ENCODE measurements at places on chromosomes 7 and 10.

DNA sequence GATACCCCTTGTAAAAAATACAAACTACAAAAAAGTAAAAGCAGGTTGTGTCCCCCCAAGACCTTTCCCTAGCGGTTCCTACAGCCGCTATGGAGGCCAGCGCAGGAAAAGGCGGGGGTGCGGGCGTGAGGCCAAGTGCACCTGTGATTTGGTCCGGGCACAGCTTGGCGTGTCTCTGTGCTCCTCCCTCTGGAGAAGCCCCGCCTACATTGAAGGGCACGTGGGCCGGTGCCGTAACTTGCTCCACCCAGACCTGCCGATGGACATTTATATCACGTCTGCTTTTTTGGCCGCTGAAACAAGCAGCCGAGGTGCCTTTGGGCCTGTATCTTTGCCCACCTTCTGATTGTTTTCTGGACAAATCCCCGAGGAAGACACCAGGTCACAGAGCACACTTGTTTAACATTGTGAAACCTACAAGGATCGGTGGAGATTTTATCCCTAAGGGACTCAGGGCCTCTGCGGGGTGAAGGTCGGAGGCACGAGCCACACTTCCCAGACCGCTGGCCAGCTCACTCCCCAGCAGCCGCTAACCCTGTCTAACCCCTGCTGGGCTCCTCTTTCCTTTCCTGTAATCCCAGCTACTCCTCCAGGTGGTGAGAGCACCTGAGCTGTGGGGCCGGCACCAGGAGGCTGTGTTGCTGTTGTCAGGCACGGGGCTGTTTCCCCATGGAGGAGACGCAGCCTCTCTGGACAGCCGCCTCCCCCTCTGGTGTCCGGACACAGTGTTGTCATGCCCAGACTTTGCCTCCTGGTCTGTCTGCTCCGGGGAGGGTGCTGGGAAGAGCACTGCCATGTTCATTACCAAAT lies 18.8 kb upstream of the INPP5A start:
- no peak for DNase-seq

DNA sequence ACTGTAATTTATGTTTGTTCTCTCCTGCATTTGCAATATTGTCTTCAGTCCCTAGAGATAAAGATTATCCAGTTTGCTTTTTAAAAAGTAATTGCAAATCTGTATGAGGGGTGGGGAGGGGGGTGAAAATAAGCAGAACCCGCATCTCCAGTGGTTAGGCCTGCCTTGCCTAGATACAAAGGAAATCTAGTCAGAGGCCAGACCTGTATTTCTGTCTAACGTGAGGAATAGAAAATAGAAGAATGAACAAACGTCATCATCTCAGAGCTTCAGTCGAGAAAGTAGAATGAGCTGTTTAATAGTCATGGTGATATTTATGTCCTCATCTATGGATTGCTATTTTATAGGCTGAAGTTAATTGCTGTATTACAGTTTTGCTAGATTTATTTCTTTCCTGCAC lies 284.2 kb downstream of the BICC1 start:
- DNase-seq, result no peak

DNA sequence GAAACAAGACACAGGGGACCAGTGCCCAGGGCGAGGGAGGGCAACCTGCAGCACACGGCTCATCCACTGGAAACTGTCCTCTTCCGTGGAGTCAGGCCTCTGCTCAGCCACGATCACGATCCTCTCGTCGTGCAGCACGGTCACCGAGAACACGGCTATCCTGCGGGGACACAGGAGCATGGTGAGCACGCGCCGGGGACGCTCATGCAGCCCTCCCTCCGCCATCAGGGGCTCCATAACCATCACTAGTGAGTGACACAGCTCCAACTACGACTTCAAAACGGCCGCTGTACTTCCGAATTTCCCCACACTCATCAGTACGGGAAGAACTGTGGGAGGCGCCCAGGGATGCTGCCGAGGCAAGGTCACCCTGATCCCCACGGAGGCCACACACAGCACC lies 227.9 kb downstream of the ZMYND11 start:
- DNase-seq, result no peak

DNA sequence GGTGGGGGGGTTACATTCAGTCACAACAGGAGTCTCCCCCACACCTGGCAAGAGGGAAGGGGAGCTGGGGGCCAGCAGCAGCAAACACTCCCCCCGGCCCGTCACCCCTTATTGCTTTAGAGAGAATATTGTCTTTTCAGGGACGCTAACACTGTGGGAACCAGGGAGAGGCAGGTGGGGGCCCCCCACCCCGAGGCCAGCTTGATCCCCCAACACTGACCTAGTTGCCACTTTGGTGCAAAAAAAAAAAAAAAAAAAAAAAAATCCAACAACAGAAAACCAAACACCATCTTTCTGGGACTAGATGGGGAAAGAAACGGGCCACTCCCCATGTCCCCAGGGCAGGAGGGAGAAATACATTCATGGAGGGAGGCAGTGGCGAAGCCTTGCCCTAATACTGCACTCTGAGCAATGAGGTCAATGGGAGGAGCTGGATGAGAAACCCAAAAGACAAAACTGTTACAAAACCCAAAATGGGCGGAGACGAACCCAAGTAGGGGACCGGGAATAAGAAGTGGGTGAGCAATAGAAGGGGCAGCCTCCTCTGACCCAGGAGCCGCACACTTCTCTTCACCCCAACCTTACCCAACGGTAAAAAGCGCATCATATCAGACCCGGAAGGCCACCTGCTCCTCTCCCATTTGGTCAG lies 6.5 kb downstream of the GNB2 start:
- no peak for DNase-seq

GRCh38 chr7:35593899-35594298 lies 101.0 kb downstream of the HERPUD2 start:
- peak; percentile 0 for DNase-seq

GRCh38 chr7:138282997-138283396 lies 177.1 kb upstream of the TRIM24 start:
- no peak for DNase-seq

- DNase-seq, result no peak
Observed at GRCh38 chr10:19946791-19947190, 130.6 kb downstream of the PLXDC2 start.

GRCh38 chr10:133272964-133273420 lies 3.7 kb downstream of the ADAM8 start:
- no peak for DNase-seq

GRCh38 chr10:80485946-80486764 lies 32.0 kb downstream of the TSPAN14 start:
- peak; percentile 27 for DNase-seq

GRCh38 chr7:104967595-104967994 lies 46.4 kb upstream of the KMT2E start:
- no peak for DNase-seq

- DNase-seq, result no peak
Observed at GRCh38 chr7:124032369-124033094, at the start of gene TMEM229A. Gene TMEM229A (minus strand): TSS chr7:124033067. CDS start chr7:124033003, 64 bp downstream.

GRCh38 chr7:99694201-99694911 lies 14.6 kb upstream of the CYP3A5 start:
- DNase-seq, result no peak

- no peak for DNase-seq
Observed at GRCh38 chr10:11207560-11207844, 189.8 kb downstream of the CELF2 start.

DNA sequence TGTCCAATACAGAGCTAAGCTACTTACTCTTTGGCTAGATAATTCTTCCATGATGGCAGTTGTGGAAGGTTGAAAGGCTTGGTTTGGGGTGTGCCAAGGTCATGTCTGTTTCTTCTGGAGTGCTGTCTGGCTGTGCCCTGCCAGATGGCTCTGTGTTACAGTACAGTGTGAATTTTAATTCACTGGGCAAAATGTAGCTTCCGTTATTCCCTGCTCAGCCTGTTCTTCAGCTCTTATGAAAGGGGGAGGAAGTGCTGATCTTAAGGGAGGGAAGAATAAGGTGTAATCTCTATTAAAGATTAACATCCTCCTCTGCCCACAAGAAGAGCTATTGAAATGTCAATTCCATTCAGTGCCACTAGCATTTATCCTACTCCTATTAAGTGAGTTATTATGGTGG lies 52.2 kb downstream of the SND1 start:
- DNase-seq, result no peak

DNA sequence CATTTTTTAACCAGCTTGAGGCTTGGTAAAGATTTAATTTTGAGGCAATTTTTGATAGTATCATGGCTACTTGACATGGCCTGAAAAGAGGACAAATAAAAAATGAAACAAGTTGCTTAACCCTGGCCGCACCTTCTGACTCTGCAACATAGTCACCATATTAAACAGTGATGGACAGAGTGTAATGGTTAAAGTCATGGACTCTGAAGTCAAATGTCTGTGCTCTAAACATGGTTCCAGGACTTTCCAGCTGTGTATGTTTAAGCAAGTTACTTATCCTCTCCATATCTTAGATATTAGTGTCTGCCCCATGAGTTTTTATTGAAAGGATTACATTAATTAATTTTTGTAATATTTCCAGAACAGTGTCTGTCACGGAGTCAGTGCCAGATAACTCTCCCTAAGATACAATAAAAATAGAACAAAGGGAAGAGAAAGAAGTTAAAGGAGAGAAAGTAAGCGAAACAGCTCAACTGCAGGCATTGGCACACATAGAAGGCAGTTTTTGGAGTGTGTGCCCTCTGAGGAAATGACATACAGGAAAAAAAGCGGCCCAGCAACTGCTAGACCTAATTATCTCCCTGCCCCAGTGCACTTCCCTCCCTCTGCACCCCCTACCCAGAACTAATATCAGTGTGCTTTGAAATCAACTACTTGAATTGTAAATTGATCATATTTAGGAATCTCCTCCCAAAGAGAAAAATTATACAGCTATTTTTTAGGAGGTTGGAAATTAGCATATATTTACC lies 65.3 kb downstream of the MACC1 start:
- peak; percentile 20 for DNase-seq

GRCh38 chr7:151330661-151331060 lies 11.0 kb upstream of the NUB1 start:
- no peak for DNase-seq

DNA sequence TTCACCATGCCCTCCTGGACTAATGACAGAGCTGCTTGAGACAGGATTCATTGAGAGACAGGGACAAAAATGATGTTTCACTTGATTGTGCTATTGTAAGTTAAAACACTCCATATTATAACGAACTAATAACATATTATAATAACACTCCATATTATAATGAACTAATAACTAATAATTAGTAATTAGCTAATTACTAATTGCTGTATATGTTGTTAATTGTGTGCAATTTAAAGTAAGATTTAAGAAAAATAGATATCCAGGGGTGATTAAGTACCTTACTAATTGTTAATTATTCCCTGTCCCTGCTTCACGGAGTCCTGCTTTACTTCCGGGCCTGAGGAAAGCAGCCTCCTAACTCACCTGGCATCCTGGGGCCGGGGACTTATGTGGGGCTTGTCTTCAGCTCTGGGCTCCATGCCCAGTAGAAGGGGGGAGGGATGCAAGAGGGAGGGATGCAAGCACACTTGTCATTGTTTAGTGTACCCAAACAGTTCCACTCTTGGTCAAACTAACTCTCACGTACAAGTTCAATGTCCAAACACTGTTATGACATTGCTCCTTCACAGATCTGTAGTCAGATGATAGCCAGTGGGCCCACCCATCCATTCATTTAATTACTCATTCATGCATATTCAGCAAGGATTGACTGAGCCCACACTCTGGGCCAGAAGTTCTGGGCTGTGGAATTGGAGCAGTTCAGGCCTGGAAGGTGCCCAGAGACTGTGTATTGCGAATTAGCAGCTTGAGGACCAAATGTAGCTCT lies 53.8 kb downstream of the COL13A1 start:
- no peak for DNase-seq

- no peak for DNase-seq
Observed at GRCh38 chr10:77967611-77968022, 41.1 kb upstream of the DLG5 start.

GRCh38 chr7:115578576-115578975 lies 452.0 kb downstream of the TFEC start:
- DNase-seq, result no peak

DNA sequence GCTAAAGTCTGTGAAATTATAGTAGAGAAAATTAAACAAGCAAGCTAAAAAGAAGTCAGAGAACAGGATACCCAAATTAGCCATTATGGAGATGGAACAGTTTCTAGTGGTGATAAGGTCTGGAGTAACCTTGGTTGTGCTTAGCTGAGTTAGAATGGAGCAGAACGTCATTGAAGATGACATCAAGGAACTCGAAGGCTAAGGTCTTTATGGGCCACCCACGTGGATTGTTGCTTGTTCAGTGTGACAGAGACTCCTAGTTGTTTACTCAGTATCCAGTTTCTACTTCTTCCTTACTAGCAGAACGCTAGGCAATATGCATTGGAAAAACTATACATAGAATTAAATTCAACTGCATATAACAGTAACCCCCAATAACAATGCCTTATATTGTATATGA lies 39.7 kb downstream of the AHCYL2 start:
- no peak for DNase-seq

DNA sequence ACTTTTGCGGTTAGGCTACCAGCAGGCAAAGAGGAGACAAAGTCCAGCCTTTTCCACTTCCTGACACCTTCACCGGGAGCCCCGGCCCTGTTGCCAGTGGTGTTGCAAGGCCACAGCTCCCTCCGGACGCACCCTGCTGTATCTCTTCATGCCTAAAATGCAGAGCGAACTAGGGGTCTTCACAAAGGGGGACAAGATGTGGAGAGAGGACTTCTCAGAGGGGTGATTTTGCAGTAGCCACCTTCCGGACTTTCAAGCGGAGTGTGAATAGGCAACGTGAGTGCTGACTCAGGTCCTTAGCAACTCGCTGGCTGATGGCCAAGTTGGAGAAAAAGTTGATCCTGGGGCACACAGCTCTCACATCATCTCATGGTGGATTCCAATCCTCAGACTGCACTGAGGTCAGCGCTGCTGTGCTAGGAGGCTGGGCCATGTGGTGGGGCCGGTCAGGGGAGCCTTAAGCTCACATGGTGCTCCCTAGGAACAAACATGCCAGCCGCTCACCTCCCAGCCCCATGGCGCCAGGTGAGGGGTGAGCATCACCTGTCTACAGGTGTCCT lies 166.3 kb downstream of the LCOR start:
- no peak for DNase-seq

GRCh38 chr10:72563327-72563932 lies 62.4 kb downstream of the MICU1 start:
- no peak for DNase-seq

DNA sequence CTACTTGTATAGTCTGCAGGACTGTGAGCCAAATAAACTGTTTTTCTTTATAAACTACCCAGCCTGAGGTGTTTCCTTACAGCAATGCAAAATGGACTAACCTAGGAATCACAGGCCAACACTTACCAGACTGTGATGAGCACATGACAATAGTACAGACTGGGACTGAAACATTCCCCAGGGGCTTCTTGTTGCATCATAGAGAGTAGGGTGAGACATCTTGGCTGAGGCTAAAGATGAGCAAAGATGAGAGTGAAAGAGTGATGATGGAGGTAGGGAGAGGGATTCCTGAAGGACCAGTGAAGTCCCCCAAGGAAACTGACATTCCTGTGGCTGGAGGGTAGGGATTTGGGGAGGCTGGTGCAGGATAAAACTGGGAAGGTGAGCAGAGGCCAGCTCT lies 194.4 kb downstream of the TPST1 start:
- no peak for DNase-seq

Measured in AML-193 (cell line).